ENCODE measurements at places on chromosomes 16 and 17.

DNA sequence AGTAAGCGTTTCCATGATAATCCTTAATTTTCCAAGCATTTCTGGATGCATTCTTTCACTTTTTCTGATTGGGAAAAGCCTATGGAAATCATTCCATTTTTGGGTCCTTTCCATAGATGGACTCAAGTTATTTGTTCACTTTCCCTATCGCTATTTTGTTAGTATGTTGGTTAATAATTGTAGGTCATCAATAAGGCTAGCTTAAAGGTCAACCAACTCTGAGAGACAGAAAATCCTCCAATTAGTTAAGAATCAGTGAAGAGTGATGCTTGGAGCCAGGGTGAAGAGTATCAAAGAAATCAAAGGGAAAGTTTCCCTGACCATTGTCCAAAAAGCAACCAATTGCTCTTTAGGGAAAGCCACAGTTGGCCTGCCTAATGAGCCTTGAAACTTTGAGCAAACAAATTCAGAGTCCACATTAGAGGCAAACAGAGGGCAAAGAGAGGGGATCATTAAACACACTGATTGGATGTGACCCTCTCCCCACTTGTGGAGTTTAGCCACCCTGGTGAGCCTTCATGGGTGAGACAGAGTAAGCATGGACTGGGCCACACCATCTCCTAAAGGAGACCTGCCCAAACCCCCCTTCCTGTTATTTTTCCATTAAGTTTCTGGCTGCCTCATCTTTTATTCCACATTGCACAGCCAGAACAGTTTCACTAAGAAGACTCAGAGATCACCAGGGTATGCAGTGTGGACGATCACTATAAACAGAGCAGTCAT lies 133.4 kb upstream of the DYNLRB2 start:
- no peak for DNase-seq

GRCh38 chr17:51185763-51186332 lies 19.6 kb downstream of the NME2 start:
- DNase-seq = no peak

GRCh38 chr16:74865922-74866598 lies 91.4 kb upstream of the FA2H start:
- no peak for DNase-seq

DNA sequence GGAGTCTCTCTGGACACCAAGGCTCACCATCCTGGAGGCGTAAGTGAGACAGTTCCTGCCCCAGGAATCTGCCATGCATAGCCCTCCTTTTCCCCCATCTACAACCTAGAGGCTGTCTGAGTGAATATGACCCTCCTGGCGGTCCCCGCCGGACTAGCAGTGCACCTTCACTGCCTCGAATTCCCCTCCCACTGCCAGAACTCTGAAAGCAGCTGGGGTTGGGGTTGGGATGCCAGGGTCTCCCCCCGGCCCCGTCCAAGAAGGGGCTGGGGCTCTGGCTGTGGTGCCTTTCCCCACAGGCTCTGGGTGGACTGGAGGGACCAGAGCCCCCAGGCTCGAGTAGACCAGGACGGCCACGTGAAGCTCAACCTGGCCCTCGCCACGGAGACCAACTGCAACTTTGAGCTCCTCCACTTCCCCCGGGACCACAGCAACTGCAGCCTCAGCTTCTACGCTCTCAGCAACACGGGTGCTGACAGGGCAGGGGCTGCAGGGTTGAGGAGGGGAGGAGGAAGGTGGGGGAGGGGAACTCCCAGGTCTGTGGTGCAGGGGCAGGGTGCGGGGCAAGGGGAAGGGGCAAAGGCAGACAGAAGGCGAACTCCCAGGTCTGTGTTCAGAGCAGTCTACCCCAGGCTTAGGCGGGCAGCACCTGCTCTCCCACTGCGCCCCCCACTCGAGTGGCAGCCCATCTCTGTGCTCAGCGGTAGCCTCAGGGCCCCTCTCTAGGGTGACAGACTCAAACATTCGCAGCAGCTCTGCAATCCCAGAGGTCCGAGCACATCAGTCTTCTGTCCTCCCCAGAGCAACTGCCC lies 1.2 kb downstream of the ZACN start:
- peak; percentile 10 for DNase-seq

GRCh38 chr16:72300892-72301291 lies 128.9 kb upstream of the PMFBP1 start:
- no peak for DNase-seq

- no peak for DNase-seq
These were observed 234.2 kb downstream of the TOX3 start for GRCh38 chr16:52312716-52313115.

GRCh38 chr16:654034-654433 lies 4.9 kb downstream of the WDR90 start:
- no peak for DNase-seq

GRCh38 chr16:24589997-24590396 lies 50.6 kb downstream of the RBBP6 start:
- no peak for DNase-seq

- DNase-seq = no peak
These were observed 16.2 kb downstream of the SNN start for GRCh38 chr16:11684231-11685025.

DNA sequence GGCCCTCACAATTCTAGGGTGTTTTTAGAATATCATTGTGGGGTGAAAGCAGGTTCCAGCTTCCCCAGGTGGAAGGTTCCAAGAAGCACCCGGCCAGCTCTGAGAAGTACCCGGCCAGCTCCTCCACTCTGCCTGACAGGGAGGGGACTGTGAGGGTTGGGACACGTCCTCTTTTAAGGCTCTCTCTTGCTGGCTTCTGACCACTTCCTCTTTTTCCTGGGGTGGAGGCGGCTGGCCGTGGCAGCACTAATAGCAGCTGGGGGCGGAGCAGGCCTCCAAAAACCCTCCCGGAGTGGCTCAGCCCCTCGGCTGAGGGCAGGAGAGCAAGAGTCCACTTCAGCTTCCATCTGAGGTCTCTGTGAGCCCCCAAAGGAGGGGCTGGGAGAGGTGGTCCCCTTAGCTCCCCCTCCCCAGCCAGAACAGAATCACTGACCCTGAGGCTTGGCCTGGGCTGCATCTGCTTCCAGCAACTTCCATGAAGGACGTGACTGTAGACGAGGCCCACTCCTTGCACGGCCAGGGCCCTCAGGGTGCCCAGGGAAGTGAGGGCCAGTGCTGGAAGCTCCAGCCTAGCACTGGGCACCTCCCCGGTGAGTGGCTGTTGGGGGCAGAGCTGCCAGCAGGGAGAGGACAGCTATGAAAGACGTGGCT lies 26.7 kb upstream of the PLCG2 start:
- DNase-seq = peak; percentile 89

DNA sequence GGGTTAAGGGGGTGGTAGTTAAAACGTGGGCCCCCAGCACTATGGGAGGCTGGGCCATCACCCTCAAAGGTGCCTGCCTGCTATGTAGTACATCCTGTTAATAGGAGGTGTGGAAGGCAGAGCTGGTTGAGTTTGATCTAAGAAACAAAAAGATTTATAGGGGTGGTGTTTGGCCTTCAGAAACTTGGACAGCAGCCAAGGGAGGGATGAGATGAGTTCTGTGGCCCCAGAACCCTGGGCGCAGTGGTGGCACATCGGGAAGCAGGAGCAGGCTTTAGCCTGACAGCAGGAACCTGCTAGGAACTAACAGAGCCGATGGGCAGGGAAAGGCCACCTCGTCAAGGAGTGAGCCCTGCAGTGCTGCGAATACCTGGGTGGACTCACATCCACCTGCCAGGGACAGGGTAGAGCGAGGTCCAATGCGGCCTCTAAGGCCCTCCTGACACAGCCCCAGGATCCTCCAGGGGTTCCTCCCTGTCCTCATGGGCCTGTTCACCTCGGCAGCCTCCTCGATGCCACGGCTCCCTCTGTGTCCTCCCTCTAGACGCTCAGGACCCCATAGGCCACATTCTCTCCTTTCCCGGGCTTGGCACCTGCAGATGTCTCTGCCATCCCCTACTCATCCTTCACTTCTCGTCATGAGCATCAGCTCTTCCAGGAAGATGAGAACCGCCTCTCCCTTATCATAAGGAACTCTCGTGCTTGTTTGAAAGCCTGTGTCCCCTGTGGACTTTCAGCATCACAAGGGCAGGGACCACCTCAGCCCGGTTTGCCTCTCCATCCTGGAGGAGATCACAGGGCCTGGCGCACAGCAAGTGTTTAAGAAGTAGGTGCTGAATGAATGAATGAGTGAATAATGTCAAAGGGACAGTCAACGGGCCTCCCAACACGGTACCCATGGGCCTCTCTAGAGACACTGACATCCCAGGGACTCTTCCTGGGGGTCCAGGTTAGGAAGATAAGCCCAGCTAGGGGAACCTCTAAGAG lies 103.5 kb upstream of the TNRC6C start:
- DNase-seq = no peak

GRCh38 chr16:83581082-83581481 lies 226.7 kb upstream of the HSBP1 start:
- no peak for DNase-seq

DNA sequence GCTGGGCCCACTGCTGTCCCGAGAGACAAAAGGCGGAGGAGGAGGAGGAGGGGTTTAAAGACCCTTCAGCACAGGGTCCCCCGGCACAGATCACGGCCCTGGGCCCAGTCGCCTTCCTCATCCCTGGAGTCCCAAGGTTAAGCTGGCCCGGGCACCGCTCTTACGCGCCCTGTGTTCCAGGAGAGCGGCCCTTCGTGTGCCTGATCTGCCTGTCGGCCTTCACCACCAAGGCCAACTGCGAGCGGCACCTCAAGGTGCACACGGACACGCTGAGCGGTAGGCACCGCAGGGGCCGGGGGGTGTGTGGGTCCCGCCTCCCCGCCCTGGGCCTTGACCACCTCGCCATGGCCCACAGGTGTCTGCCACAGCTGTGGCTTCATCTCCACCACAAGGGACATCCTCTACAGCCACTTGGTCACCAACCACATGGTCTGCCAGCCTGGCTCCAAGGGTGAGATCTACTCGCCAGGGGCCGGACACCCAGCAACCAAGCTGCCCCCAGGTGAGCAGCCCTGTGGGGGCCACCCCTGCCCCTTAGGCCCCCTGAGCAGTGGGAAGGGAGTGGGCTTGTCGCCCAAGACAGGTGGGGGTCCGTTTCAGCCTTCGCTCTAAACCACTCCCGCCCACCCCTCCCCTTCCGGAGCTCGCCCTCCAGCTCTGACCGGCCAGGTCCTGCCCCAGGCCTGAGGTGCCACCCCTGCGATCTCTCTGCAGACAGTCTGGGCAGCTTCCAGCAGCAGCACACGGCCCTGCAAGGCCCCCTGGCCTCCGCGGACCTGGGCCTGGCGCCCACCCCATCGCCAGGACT lies 37.6 kb upstream of the ZC3H18 start:
- DNase-seq = no peak

DNA sequence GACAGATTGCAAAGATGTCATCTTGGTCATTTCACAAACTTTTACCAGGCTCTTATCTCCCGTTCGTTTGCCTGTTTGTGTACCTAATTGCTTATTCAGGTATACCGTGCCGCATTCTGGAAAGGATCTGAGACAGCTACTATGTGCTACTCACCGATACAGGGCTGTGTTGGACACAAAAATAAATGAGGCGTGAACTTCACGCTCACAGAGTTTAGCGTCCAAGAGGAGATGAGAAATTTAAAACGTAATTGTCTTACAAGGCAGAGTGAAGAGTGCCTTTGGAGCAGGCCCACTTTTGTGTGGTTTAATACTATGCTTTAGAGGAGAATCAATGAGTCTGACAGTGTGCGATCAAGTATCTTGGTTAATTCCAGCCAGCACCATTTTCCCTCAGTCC lies 26.7 kb downstream of the MAF start:
- no peak for DNase-seq

DNA sequence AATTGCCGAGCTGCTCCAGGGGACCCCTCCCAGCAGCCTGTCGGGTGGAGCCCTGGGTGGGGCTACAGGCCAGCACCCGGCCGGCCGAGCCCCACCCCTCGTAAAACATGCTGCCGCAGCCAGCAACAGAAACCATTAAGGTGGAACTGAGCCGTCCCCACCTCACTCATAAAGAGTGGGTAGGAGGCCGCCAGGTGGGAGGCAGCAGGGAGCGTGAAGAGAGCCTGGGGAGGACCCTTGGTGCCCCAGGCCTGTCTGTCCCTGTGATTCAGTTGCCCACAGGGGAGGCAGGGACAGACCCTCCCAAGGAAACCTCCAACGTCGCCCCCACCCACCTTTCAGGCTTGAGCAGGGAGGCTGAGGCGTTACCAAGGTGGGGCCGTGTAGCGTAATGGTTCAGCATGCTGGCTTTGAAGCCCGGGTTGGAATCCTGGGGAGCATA lies 8.4 kb downstream of the FOXN1 start:
- DNase-seq = no peak

DNA sequence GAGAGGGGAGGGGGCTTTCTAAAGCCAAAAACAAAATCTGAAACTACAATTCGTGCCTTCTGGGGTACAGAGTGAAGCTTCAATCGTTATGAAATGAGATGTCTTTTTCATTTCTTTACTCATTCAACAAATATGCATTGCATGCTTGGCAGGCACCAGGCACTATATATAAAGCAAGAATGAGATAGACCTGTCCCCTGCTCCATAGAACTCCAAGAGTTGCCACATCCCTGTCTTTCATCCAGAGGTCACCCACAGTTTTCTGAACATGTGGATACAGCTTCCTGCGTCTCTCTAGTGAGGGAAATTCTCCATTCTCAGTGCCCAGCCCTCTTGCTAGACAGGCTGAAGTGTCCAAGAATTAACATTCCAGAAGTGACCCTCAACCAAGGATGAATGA lies 343.2 kb upstream of the MAF start:
- DNase-seq = no peak

GRCh38 chr16:10583269-10583668 lies 2.9 kb upstream of the EMP2 start:
- no peak for DNase-seq

GRCh38 chr17:46821482-46822387 lies 3.2 kb upstream of the WNT3 start:
- no peak for DNase-seq

DNA sequence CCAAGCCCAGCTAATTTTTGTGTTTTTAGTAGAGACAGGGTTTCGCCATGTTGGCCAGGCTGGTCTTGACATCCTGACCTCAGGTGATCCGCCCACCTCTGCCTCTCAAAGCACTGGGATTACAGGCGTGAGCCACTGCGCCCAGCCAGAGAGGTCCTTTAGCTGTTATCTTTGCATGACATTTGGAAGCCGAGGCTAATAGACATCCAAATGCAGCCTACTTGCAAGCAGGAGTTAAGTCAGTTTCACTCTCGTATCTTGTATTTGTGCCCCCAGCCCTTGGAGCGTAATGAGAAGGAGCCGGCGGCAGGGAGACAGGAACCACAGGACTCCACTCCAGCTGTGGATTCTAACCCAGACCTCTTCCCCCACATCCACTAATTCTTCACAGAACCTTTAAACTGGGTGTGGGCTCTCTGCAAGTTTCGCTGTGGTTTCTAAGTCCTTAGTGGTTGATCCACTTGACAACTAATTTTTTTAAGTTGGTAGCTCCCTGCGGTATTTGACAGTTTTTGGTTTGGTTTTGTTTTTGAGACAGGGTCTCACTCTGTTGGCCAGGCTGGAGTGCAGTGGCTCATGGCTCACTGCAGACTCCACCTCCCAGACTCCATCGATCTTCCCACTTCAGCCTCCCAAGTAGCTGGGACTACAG lies 3.1 kb upstream of the CYTH1 start:
- DNase-seq = peak; percentile 79
